Stimulated activated CD4-positive, alpha-beta T cell treated with anti-CD3 and anti-CD28 coated beads, Interleukin-4, amount 100 ng/mL, for 4 hours (primary cell): ENCODE measurements at places on chromosomes 5 and 9.

- DNase-seq, result no peak
Observed at GRCh38 chr9:98971168-98971914, 27.6 kb downstream of the COL15A1 start.

DNA sequence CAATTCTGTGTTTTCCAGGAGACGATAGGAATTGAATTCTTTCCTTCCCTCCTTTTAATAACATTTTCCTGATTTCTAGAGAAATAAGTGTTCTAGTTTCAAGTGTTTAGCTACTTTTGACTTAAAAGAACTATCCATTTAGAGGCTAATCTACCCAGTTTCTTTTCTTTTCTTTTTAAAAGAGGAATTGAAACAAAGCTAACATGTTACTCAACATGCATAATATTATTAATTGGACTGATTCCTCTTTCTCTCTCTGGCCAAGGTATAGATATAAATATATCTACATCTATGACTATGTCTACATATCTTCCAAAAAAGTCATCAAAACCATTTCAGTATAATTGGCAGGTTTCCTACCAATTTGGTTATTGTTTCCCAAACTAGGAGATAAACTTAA is 309.8 kb downstream of the TRPM3 start:
- no peak for DNase-seq

- DNase-seq, result no peak
Observed at GRCh38 chr9:121221664-121222055, 20.0 kb upstream of the RAB14 start.

GRCh38 chr9:76313771-76314170 is 80.5 kb downstream of the RFK start:
- no peak for DNase-seq

DNA sequence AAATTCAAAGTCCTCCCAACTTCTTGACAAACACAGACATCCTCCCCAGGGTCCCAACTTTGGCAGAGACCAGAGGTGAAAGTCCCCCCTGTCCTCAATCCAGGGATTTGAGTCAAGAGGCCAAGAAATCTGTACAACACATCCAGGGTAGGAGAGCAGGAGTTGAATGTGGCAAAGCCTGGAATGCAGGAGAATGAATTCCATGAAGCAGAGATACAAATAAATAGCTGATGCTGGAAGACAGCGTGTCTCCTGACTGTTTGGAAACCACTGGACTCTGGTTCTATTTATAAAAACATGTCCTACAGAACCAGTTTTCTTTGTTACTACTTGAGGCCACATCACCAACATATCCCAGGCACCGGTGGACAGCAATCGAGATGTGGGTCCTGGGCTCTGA is 43.7 kb upstream of the SLIT3 start:
- no peak for DNase-seq

DNA sequence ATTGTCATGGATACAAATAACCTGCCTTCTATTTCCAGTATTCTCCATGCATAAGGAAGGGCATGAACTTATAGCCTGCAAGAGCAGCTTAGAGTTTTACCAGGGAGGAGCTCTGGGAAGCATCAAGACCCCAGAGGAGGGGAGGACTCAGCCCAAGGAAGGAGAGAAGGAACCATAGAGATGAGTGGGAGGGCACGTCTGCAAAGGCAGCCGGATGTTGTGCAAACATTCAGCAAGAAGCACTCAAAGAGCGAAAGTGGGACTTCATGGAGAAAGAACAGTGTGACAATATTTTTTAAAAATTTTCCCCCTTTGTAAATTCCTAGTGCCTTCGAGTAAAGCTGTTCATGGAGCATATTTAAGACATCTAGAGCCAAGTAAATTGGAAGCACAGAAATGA is 270.1 kb upstream of the PTGER4 start:
- DNase-seq, result no peak

- DNase-seq, result no peak
Observed at GRCh38 chr5:74094096-74094781, 468.2 kb downstream of the ARHGEF28 start.

GRCh38 chr9:114574438-114574837 is 13.1 kb upstream of the ATP6V1G1 start:
- no peak for DNase-seq

GRCh38 chr5:135323701-135324132 is 75.3 kb downstream of the MACROH2A1 start:
- DNase-seq, result no peak

GRCh38 chr5:95076395-95077185 is 208.3 kb downstream of the MCTP1 start:
- no peak for DNase-seq

- no peak for DNase-seq
Observed at GRCh38 chr9:99356512-99356971, 134.5 kb downstream of the SEC61B start.

GRCh38 chr9:121945849-121946248 is 147.3 kb downstream of the TTLL11 start:
- DNase-seq, result no peak

- DNase-seq, result no peak
Observed at GRCh38 chr5:14579246-14579645, 2.3 kb upstream of the OTULINL start.

- DNase-seq, result no peak
Observed at GRCh38 chr5:53403291-53403690, 77.1 kb upstream of the FST start.
